ENCODE measurements at places on chromosomes 13 and 19. TPM values are rescaled to one million over a fixed set of nuclear protein-coding genes. Genes with fewer than 3 reads are reported as not detected.

The ZNF98 gene
- not detected for total RNA-seq

- DNase-seq, result no peak
- no peak overlapping the region for H3K27ac ChIP-seq
- H3K4me3 ChIP-seq, result no peak overlapping the region
- peaks cover 31% of the 10 kb centered on the region for H3K4me1 ChIP-seq
Observed at GRCh38 chr13:41707194-41707821, 250.0 kb downstream of the RGCC start.

GRCh38 chr13:77991003-77991402 is 72.4 kb upstream of the EDNRB start:
- peaks cover 12% of the 10 kb centered on the region for H3K4me1 ChIP-seq
- no peak overlapping the region for H3K4me3 ChIP-seq
- no peak overlapping the region for H3K27ac ChIP-seq
- no peaks in the 10 kb centered on the region for H3K27me3 ChIP-seq
- DNase-seq, result no peak
- no peaks in the 10 kb centered on the region for H3K36me3 ChIP-seq

GRCh38 chr19:19460761-19461265 is 54.5 kb downstream of the TSSK6 start:
- peaks cover 7% of the 10 kb centered on the region for H3K36me3 ChIP-seq
- H3K4me3 ChIP-seq, result peak overlapping the region; percentile 17
- H3K4me1 ChIP-seq, result peaks cover 82% of the 10 kb centered on the region
- peak overlapping the region; percentile 95 for H3K27ac ChIP-seq

- H3K27ac ChIP-seq, result no peak overlapping the region
- H3K36me3 ChIP-seq, result no peaks in the 10 kb centered on the region
Observed at GRCh38 chr13:43357564-43357963, 334.2 kb downstream of the DNAJC15 start.

- H3K27me3 ChIP-seq, result no peaks in the 10 kb centered on the region
- no peak for DNase-seq
- H3K36me3 ChIP-seq, result peaks cover 9% of the 10 kb centered on the region
- no peak overlapping the region for H3K27ac ChIP-seq
- peaks cover 3% of the 10 kb centered on the region for H3K4me1 ChIP-seq
Observed at GRCh38 chr13:29513981-29514719, 81.3 kb downstream of the SLC7A1 start.

The KLK14 gene
- total RNA-seq, result 0.99 TPM

- H3K4me3 ChIP-seq, result no peak overlapping the region
- no peak for DNase-seq
- peaks cover 10% of the 10 kb centered on the region for H3K36me3 ChIP-seq
- H3K27ac ChIP-seq, result no peak overlapping the region
Observed at GRCh38 chr13:112903071-112903577, 65.9 kb upstream of the MCF2L start.

DNA sequence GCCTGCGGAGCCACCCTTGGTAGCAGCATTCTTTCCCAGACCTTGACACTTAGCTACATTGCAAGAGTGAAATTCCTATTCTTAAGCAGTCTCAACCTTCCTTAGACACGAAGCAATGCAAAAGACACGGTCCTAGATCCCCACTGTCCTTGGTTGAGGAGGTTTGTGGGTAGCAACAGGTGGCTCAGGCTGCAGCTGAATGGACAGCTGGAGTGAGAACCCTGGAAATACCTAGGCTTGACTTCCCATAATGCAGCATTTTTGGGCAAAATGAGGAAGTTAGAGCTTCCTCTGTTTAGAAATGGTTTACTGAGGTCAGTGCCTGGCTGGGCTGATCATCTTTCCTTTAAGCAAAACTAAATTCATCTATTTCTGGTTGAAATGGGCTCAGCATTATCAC is 296.6 kb downstream of the RFC3 start:
- no peak overlapping the region for H3K27ac ChIP-seq
- no peak overlapping the region for H3K4me3 ChIP-seq
- no peak for DNase-seq
- H3K4me1 ChIP-seq, result peaks cover 4% of the 10 kb centered on the region
- H3K36me3 ChIP-seq, result no peaks in the 10 kb centered on the region

- no peaks in the 10 kb centered on the region for H3K36me3 ChIP-seq
- peak within 1 kb of the TSS; percentile 48 for H3K4me3 ChIP-seq
- peaks cover 41% of the 10 kb centered on the region for H3K4me1 ChIP-seq
- H3K27ac ChIP-seq, result peak within 1 kb of the TSS; percentile 84
- peak; percentile 50 for DNase-seq
- no peaks in the 10 kb centered on the region for H3K27me3 ChIP-seq
Observed at GRCh38 chr19:46624958-46625661, at the start of gene PTGIR. Gene PTGIR, minus strand, starts transcription at chr19:46625089. Its CDS starts 864 bp downstream, at chr19:46624225.

The SCEL gene
- total RNA-seq, result 0.13 TPM

- H3K4me1 ChIP-seq, result peaks cover 17% of the 10 kb centered on the region
- peak overlapping the region; percentile 78 for H3K27ac ChIP-seq
Observed at GRCh38 chr19:40416918-40417642, 3.9 kb upstream of the PRX start.

GRCh38 chr19:49301165-49301865 is 23.7 kb downstream of the SLC6A16 start:
- H3K27ac ChIP-seq, result no peak overlapping the region
- DNase-seq, result peak; percentile 78

The OLFM4 gene
- total RNA-seq, result not detected

DNA sequence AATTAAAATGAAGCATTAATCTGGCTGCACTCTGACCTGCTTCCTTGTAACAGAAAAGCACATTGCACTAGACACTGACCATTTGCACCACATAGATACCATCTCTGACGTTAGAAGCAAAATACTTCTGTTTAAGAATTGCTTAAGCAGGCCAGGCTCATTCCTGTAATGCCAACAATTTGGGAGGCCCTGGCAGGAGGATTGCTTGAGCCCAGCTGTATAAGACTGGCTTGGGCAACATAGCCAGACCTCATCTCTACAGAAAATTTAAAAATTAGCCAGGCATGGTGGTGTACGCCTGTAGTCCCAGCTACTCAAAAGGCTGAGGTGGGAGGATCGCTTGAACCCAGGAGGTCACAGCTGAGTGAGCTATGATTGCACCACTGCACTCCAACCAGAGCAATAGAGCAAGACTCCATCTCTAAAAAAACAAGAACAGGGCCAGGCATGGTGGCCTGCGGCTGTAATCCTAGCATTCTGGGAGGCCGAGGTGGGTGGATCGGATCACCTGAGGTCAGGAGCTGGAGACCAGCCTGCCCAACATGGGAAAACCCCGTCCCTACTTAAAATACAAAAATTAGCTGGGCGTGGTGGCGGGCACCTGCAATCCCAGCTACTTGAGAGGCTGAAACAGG is 7.0 kb upstream of the TLE6 start:
- no peak overlapping the region for H3K27ac ChIP-seq
- no peaks in the 10 kb centered on the region for H3K36me3 ChIP-seq
- peaks cover 5% of the 10 kb centered on the region for H3K27me3 ChIP-seq
- H3K4me1 ChIP-seq, result peaks cover 30% of the 10 kb centered on the region
- no peak for DNase-seq
- H3K4me3 ChIP-seq, result no peak overlapping the region

GRCh38 chr13:70172946-70173597 is 64.8 kb upstream of the KLHL1 start:
- H3K27ac ChIP-seq, result no peak overlapping the region
- no peaks in the 10 kb centered on the region for H3K36me3 ChIP-seq
- H3K27me3 ChIP-seq, result no peaks in the 10 kb centered on the region
- H3K4me3 ChIP-seq, result no peak overlapping the region
- no peaks in the 10 kb centered on the region for H3K4me1 ChIP-seq
- no peak for DNase-seq

The ZNF888 gene
- 15.3 TPM for total RNA-seq

The GNG7 gene
- 8.2 TPM for total RNA-seq

DNA sequence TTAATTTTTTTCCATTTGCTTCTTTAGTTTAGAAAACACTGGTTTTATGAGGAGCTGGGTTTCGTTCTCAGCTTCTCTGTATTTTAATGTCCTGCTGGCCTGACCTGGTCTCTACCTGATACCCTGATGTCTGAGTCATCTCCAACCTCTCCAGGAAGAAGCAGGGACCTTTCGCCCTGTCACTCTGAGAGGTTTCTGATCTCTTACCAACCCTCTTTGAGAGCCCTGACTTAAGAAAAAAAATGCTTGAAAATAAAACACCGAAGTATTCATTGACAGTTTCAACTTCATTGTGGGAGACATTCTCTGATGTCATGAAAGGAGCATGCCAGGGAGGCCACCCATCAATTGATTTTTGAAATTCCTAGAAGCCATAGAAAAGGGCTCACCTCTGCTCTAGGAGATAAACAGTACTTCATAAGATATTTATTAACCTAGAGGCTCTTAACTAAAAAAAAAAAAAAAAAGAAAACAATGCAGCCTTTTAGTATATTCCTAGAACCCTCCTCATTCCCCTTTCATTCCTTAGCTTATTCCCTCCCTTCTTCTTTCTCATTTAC is 234.8 kb downstream of the ENOX1 start:
- no peak overlapping the region for H3K4me3 ChIP-seq
- H3K27me3 ChIP-seq, result no peaks in the 10 kb centered on the region
- H3K4me1 ChIP-seq, result peaks cover 5% of the 10 kb centered on the region

DNA sequence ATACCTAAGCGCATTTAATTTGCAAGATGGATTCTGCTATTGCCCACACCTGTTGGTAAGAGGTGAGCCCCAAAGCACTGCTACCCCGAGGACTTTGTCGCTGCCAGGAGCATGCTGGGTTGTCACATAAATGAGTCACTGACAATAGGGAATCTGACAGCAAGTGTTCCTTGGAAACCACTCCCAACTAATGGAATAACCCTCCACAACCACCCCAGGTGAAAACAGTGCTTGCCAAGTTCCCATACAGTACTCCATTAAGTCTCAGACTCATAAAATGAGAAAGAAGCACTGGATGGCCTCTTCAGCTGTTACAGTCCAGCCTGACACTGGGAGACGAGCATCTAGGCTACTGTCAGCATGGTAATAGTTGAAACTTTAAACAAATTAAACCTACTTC is 108.6 kb downstream of the EFNB2 start:
- H3K36me3 ChIP-seq, result no peaks in the 10 kb centered on the region
- no peak overlapping the region for H3K4me3 ChIP-seq
- DNase-seq, result no peak

DNA sequence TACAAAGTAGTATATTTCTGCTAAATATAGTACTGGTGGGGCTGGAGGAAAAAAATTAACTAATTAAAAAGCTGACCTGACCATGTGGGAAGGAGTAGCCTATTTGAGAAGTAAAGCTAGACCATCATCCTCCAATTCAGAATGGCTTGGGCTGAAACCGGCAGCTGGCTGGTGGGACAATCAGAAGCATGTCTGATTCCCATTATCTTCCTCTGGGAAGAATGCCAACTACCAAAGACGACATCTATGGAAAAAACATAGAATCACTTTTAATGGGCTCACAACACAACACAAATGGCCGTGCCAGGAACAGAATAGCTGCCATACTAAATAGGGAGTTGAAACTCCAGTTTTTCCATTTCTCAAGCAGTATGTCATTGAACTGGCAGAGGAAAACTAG is 120.4 kb upstream of the FREM2 start:
- H3K4me1 ChIP-seq, result peaks cover 21% of the 10 kb centered on the region
- H3K4me3 ChIP-seq, result no peak overlapping the region
- H3K27ac ChIP-seq, result no peak overlapping the region
- peaks cover 13% of the 10 kb centered on the region for H3K36me3 ChIP-seq

DNA sequence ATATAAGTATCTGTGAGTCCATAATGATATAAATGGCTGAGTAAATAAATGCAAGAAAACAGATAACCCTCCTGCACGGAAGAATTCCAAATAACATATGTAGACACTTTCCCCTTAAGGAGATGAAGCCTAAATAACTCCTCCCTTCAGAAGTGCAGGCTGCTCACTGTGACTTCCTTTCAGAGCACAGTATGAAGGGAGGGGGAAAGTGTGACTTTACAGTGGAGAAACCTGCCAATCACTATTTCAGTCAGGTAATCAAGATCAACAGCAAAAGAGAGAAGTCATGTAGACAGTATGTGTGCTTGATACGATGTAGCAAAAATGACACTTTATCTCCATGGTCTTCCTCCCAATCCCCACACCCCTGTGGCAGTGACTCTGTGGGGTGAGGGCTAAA is 7.1 kb downstream of the GGACT start:
- no peaks in the 10 kb centered on the region for H3K27me3 ChIP-seq
- H3K4me3 ChIP-seq, result no peak overlapping the region
- no peak overlapping the region for H3K27ac ChIP-seq
- no peaks in the 10 kb centered on the region for H3K4me1 ChIP-seq

DNA sequence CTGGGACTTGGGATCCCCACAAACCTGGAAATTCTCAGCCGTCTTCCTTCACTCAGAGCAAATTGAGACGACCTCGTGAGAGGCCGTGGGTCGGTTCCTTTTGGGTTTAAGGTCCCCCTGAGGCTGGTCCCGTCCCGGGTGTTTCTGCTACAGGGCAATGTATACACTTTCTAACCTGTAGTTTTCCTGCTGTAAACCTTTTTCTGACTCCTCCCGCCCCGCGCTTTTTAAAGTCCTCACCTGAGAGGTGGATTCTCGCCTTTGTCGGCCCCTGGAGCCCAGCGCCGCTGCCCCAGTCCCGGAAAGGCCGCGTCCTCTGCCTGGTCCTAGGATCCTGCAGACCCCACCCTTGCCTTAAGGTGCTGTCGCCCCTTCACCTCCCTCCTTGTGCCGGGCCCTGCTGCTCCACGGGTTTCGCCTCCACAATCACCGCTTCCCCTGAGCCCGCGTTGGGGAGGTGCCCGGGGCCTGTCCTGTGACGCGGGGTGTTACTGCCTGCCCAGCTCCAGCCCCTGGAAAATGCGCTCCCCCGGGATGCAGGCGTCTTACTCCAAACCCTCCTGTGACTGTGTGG is 391 bp downstream of the ZNF761 start:
- peaks cover 18% of the 10 kb centered on the region for H3K36me3 ChIP-seq
- H3K4me1 ChIP-seq, result peaks cover 26% of the 10 kb centered on the region
- peak; percentile 18 for DNase-seq

DNA sequence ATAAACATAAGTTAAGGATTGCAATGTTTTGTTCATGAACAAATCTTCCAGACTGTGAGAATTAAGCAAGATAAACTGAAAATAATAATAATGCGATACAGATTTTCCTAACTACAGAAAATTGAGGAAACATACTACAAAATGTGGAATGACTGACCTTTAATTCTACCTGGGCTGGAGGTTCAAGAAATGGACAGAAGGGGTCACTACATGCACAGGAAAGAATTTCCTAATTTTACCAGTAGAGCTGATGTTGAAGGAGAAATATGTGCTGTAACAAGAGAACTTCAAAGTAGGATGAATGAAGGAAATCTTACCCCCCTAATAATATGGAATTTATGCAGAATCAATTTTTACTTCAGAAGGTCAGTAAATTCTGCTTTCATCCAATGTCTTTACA is 62.3 kb downstream of the ZNF627 start:
- H3K4me3 ChIP-seq, result no peak overlapping the region
- no peaks in the 10 kb centered on the region for H3K27me3 ChIP-seq
- H3K36me3 ChIP-seq, result peaks cover 47% of the 10 kb centered on the region
- H3K27ac ChIP-seq, result no peak overlapping the region
- no peak for DNase-seq

- peaks cover 1% of the 10 kb centered on the region for H3K36me3 ChIP-seq
- H3K4me1 ChIP-seq, result peaks cover 13% of the 10 kb centered on the region
- no peak overlapping the region for H3K27ac ChIP-seq
- H3K4me3 ChIP-seq, result no peak overlapping the region
Observed at GRCh38 chr13:32594157-32594738, 8.0 kb downstream of the PDS5B start.

- no peak overlapping the region for H3K4me3 ChIP-seq
- no peak for DNase-seq
- no peaks in the 10 kb centered on the region for H3K27me3 ChIP-seq
- H3K36me3 ChIP-seq, result no peaks in the 10 kb centered on the region
- no peak overlapping the region for H3K27ac ChIP-seq
Observed at GRCh38 chr13:102286326-102286725, 115.5 kb downstream of the FGF14 start.

The BORA gene
- 8.8 TPM for total RNA-seq

GRCh38 chr13:59319276-59319675 is 844.5 kb downstream of the DIAPH3 start:
- no peaks in the 10 kb centered on the region for H3K36me3 ChIP-seq
- no peaks in the 10 kb centered on the region for H3K27me3 ChIP-seq
- H3K4me1 ChIP-seq, result peaks cover 22% of the 10 kb centered on the region
- no peak overlapping the region for H3K4me3 ChIP-seq
